ENCODE measurements at places on chromosomes 3 and 15. TPM values are rescaled to one million over a fixed set of nuclear protein-coding genes. Genes with fewer than 3 reads are reported as not detected.

- no peak for DNase-seq
Measured at GRCh38 chr15:48131324-48131723, 10.5 kb downstream of the SLC24A5 start.

- no peak for DNase-seq
Measured at GRCh38 chr3:158347966-158348365, 223.0 kb upstream of the MLF1 start.

The SCAPER gene
- 52.9 TPM for total RNA-seq

The SPRED1 gene
- 1.1 TPM for total RNA-seq

DNA sequence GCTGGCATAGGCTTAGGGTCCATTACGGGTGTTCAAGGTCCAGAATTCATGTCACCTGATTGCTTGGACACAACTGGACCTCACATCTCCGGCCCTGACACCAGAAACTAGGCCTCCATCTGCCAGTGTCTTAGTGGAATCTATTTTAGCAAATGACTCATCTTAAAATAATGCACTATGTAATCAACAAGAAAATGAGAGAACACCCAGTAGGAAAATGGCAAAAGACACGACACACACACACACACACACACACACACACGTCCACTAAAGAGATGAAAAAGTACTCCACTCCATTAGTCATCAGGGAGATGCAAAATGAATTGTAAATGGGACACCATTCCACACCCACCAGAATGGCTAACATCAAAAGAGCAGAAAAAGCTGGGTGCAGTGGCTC lies 11.2 kb downstream of the APBA2 start:
- DNase-seq: no peak

Data from natural killer cell treated with Interleukin-12 subunit alpha and Interleukin-12 subunit beta and Interleukin-15 and Interleukin-18, amount 100 ng/mL, for 72 hours (primary cell).